ENCODE measurements at places on chromosomes 2 and 18.

GRCh38 chr2:96868555-96869280, 1.2 kb downstream of the SEMA4C start:
- no peak for DNase-seq

DNA sequence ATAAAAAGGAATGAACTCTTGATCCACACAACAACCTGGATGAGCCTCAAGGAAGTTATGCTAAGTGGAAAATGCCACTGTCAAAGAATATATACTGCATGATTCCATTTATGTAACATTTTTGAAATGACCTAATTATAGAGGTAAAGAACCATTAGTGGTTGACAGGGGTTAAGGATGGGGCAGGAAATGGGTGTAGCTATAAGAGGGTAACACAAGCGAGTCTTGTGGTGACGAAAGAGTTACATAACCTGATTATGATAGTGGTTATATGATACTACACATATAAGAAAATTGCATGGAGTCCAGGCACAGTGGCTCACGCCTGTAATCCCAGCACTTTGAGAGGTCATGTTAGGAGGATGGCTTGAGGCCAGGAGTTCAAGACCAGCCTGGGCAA, 346.6 kb upstream of the PKDCC start:
- no peak for DNase-seq

DNA sequence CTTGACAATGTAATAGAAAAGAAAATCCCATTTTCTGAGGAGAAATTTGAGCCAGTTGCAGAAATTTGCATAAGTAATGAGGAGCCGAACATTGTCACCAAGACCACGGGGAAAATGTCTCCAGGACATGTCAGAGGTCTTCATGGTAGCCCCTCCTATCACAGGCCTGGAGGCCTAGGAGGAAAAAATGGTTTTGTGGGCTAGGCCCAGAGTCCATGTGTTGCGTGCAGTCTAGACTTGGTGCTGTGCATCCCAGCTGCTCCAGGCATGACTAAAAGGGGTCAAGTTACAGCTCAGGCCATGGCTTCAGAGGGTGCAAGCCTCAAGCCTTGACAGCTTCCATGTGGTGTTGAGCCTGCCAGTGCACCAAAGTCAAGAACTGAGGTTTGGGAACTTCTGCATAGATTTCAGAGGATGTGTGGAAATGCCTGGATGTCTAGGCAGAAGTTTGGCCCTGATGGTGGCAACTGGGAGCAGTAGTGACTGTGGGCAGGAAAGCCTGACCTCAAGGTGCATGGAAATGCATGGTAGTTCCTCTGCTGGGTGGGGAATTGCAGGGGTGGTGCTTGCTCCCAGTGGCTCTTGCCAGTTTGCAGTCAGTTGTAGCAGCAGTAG, 41.9 kb upstream of the CCDC195 start:
- no peak for DNase-seq

GRCh38 chr2:176851889-176852483, 360.6 kb upstream of the HNRNPA3 start:
- DNase-seq, result no peak

- DNase-seq, result no peak
Measured at GRCh38 chr2:85694052-85695025, at the start of gene GNLY. GNLY (plus strand) TSS chr2:85694358; CDS start chr2:85694419, 61 bp downstream.

- no peak for DNase-seq
Measured at GRCh38 chr2:133968446-133968845, 285.4 kb upstream of the MGAT5 start.

GRCh38 chr18:7778181-7778580, 211.1 kb downstream of the PTPRM start:
- no peak for DNase-seq

- DNase-seq, result no peak
Measured at GRCh38 chr18:39167990-39168389, 1602.4 kb upstream of the CELF4 start.

- no peak for DNase-seq
Measured at GRCh38 chr18:48845174-48845573, 105.6 kb downstream of the SMAD7 start.
